ENCODE measurements at places on chromosomes 7 and 10.
A peak's percentile ranks its signal among the peaks of the same experiment; 100 is the strongest.

- no peak for DNase-seq
Measured at GRCh38 chr10:55966101-55966500, 395.0 kb downstream of the ZWINT start.

DNA sequence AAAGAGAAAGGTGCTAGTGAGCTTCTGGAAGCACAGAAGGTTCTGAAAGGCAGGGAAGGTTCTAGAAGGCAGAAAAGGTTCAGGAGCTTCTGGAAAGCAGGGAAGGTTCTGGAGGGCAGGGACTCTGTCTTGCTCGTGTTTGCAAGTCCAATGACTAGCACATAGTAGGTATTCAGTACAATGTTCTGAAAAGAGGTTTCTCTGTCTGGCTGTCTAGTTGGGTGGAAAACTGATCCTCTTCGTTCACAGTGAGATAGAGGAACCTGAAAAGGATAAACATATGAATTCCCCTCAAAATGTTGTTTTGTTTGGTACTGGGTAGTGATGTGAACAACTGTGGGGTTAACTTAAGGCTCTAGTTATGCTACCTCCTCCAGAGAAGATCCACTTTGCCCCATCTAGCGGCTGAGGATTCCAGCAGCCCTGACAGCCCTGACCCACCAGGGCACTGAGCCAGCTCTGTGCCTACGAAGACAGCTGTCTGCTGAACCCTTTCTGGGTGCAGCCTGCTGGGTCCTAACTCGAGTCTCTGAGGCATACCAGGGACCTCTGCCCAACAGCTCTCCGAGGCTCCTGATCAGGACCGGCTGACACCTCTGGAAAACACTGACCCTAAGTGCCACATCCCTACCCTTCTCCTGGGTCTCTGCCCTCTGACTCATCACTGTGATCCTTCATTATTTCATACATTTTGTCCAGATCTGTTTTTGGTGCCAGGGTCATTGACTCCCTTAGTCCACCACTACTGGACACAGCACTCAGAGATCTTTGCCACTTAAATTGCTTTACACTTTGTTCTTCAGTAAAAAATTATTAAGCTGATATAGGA is 15.4 kb downstream of the PTPRN2 start:
- no peak for DNase-seq

GRCh38 chr10:99368646-99369045 is 39.5 kb downstream of the CNNM1 start:
- peak; percentile 46 for DNase-seq

GRCh38 chr10:21689881-21690280 is 155.8 kb downstream of the MLLT10 start:
- DNase-seq = no peak

GRCh38 chr10:78140066-78140630 is 106.5 kb downstream of the RPS24 start:
- DNase-seq = no peak

GRCh38 chr10:116121640-116122525 is 151.1 kb downstream of the GFRA1 start:
- DNase-seq = no peak

- no peak for DNase-seq
Measured at GRCh38 chr7:81301815-81302214, 383.0 kb upstream of the SEMA3C start.

DNA sequence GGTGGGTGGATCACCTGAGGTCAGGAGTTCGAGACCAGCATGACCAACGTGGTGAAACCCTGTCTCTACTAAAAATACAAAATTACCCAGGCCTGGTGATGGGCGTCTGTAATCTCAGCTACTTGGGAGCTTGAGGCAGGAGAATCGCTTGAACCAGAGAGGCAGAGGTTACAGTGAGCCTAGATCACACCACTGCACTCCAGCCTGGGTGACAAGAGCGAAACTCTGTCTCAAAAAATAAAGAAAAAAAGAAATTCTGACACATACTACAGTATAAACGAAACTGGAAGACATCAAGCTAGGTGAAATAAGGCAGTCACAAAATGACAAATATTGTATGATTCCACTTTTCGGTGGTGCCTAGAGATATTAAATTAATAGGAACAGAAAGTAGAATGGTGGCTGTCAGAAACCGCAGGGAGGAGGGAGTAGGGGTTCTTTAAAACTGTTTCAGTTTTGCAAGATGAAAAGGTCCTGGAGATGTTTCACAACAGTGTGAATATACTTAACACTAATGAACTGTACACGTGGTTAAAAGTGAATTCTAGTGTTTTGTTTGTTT is 23.2 kb downstream of the PILRA start:
- no peak for DNase-seq

DNA sequence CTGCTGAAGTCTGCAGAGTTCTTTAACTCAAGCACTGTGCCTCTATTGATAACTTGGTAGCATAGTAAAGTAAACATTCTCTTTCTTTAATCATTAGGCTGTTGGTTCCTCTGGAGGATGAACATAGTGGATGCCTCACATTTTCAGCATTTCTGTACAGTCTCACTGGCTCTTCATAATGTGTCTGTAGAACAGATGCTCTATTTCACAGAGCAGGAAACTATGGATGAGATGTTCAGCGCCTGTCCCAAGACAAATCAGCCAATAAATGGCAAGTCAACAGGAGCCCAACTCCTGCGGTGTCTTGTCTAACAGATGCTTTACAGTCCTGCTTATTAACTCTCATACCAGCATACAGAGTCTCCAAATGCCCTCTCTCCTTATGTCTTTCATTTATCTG is 36.5 kb downstream of the NRBF2 start:
- no peak for DNase-seq

GRCh38 chr7:18671176-18671575 is 175.6 kb downstream of the HDAC9 start:
- no peak for DNase-seq

GRCh38 chr10:100346351-100346764 is 675 bp upstream of the SCD start:
- DNase-seq = no peak

DNA sequence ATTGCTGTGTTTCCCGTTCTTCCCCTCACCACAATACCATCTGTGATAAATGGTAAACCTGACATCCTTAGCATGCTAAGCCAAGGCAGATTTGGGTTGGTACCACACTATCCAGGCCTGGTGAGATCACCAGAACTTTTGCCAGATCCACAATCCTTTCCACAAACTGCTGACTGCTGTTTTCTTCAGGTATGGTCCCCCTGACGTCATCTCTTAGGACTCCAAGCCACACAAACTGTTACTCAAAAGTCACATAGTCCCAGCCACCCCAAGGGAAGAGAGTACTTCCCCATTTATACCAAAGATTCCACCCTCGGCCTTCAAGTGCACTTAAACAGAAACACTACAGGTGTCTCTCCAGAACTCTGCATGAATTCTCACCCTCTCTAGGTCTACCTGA is 34.8 kb downstream of the SLC25A13 start:
- no peak for DNase-seq

DNA sequence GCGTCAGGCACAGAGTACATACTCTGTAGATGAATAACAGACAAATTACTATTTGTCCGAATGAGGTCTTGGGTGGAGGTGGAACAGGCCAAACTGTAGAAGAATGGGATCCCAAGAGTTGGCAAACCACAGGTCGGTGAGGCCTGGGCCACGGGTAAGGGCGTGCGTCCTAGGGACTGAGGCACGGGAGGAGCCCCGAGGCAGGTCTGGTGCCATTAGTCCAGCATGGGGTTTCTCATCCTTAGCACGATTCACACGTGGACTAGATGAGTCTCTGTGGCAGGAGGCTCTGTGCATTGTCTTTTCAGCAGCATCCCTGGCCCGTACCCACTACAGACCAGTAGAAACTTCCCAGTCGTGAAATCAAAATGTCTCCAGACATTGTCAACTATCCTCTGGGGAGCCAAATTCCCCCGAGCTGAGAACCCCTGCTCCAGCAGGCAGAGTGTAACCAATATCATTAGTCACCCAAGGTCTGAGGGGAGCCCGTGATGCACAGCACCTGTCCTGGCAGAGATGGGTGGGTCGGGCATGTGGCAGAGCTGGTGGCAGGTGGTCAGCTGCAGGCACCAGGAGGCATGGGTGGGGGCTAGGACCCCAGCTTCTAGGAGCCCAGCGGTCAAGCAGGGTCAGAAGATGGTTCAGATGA is 61.3 kb downstream of the COL13A1 start:
- no peak for DNase-seq

GRCh38 chr7:105241198-105241597 is 147.5 kb downstream of the SRPK2 start:
- no peak for DNase-seq

- no peak for DNase-seq
Measured at GRCh38 chr10:65491799-65492198, 1434.0 kb upstream of the LRRTM3 start.

- DNase-seq = no peak
Measured at GRCh38 chr7:87463982-87464381, 11.5 kb downstream of the ABCB4 start.

GRCh38 chr10:43885842-43886241 is 237.2 kb upstream of the ZNF32 start:
- DNase-seq = no peak

DNA sequence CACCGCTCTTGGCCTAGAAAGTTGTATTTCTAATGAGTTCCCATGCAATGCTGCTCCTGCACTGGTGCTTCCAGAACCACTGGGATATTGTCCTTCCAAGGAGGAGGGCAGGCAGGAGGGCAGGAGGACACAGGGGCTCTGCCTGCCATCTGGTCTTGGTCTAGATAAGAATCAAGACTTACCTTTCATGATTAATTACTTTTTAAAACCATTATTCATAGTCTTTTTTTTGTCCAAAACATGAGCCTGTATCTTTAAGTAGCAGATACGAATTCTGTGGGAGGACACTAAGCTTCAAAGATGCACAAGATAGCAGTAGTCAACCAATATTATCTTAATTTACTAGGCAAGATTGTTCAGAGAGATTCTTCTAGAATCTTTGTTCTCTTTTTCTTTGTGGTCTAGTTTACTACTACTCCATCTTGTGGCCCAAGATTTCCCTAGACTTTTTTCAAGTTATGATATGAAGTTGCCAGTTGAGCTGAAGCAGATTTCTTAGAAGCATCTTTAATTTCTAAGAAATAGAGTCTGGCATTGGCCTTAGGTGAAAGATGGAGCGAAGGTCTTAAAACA is 57.6 kb downstream of the RBM33 start:
- DNase-seq = no peak

- DNase-seq = peak; percentile 37
Measured at GRCh38 chr10:66786709-66787108, 139.1 kb upstream of the LRRTM3 start.

- no peak for DNase-seq
Measured at GRCh38 chr7:107162475-107162874, 6.3 kb upstream of the HBP1 start.
